Skeletal muscle cell (primary cell): ENCODE measurements at places on chromosomes 12 and 14.

GRCh38 chr14:21846227-21846885, 172.7 kb upstream of the OR4E1 start:
- no peak for DNase-seq

- DNase-seq = no peak
These were observed 419.7 kb upstream of the PRICKLE1 start for GRCh38 chr12:43008953-43009845.

GRCh38 chr14:93073910-93074769, 41.6 kb downstream of the ITPK1 start:
- DNase-seq = no peak

DNA sequence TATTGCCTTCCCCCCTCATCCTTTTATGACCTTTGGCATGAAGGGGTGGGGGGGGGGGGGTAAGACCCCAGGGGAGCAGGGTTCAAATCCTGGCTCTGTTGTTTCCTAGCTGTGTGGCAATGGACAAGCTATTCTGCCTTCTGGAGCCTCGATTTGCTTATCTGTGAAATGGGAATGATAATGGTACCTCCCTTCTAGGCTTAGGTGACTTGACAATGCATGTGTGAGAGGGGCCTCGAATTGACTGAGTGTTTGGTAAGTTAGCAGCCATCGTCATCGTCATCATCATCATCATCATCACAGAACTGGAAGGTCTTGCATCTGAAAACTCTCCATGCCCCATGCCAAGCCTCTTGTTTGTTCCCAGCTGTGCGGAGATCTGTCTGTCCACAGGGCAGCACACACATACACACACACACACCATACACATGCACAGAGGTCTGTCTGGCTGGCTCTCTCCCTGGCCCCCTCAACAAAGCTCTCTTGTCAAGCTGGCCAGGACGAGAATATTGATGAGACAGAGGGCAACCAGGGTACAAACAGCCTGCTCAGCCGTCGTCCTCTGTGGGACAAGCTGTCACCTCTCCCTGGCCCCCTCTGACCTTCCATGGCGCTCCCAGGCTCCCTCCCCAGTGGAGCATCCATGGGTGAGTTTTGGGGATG, 5.9 kb upstream of the SDS start:
- no peak for DNase-seq

DNA sequence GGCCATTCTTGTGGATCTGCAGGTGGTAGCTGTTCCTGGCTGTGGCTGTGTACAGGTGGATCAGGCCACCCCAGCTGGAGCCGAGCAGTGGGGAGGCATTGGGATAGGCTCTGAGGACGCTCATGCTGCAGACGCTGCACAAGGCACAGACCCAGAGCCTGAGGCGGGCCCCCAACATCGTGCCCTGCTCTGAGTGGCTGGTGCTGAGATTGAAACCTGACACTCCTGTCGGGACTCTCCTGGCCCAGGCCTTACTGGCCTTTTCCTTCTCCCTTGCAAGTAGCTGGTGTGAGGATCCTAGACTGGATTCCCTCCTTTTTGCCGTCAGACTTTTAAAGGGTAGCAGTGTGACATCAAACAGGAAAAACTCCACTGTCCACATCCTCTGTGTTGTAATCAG, at the start of gene FGF23:
Gene FGF23 (minus strand): TSS at position 308 of the 400 bp plus-strand sequence. CDS start 130 bp downstream, at position 178.
- peak; percentile 8 for DNase-seq

DNA sequence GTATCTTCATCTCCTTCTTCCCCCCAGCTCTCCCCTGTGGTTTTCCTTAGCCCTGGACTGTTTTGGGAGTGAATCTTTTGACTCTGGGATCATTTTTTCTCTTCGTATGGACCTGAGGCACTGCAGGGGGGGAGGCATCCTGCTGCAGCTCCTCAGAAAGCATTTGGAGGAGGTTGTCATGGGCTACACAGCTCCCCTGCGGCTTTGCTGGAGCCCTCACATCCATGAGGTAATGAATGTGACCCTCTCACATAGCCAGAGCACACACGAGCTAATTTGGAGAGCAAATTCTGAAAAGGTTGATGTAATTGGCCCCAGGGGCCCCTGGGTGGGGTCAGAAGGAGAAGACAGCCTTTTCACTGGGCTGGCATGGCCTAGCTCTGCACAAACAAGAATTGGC, 110.9 kb downstream of the PAH start:
- no peak for DNase-seq

- DNase-seq = peak; percentile 84
These were observed 1.5 kb downstream of the L3HYPDH start for GRCh38 chr14:59482541-59483331.

- DNase-seq = peak; percentile 37
These were observed 1493.1 kb upstream of the FLRT2 start for GRCh38 chr14:84036840-84037239.

DNA sequence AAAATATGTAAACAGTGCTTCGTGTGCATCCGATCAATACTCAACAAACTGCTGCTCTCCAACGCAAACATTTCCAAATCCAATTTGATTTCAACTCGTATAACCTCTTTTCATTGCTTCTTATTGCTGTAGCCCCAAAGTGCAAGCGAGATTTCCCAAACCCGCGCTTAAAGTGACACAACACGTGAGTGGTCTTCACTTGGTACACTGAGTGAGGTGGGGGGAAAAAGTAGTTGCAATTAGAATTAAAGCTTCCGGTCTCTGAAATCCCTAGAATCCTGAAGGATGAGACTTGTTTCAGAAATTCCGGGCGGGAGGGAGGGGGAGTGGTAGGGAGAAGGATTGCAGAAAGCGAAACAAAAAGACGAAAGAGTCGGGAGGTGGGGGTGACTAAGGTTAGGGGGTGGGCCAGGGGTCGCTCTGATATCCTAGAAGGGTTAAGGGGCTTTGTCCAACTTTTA, 387.5 kb downstream of the BCAT1 start:
- no peak for DNase-seq

GRCh38 chr12:127083008-127083949, 1183.7 kb upstream of the TMEM132C start:
- peak; percentile 51 for DNase-seq

GRCh38 chr14:49196327-49196726, 389.9 kb downstream of the RPS29 start:
- no peak for DNase-seq

- peak; percentile 67 for DNase-seq
These were observed 213.7 kb upstream of the NPAS3 start for GRCh38 chr14:32724867-32725471.

DNA sequence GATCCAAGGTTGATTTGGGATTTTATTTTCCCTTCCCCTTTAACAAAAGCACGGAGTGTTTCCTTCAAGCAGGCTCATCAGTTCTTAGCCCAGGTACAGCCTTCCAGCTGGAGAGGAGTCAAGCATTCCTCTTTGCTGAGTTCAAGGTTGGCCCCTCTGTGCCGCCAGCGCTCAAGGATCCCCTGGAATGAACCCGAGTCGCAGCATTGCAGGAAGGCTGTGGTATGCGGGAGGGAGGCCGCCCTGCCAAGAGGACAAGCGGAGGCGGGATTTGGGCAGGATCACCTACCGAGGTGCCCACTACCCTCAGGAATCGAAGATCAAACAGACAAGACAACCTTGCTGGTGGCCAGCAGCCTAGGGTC, 53.9 kb upstream of the NCOR2 start:
- DNase-seq = no peak

- no peak for DNase-seq
These were observed 208.2 kb downstream of the EPS8 start for GRCh38 chr12:15581006-15581405.

- no peak for DNase-seq
These were observed 177.2 kb upstream of the NEDD1 start for GRCh38 chr12:96729886-96730285.

- no peak for DNase-seq
These were observed 659.7 kb upstream of the TMEM132C start for GRCh38 chr12:127607146-127607725.

GRCh38 chr12:76670776-76671175, 93.1 kb upstream of the ZDHHC17 start:
- DNase-seq = no peak

GRCh38 chr14:67572608-67573007, 27.5 kb downstream of the PIGH start:
- DNase-seq = no peak

DNA sequence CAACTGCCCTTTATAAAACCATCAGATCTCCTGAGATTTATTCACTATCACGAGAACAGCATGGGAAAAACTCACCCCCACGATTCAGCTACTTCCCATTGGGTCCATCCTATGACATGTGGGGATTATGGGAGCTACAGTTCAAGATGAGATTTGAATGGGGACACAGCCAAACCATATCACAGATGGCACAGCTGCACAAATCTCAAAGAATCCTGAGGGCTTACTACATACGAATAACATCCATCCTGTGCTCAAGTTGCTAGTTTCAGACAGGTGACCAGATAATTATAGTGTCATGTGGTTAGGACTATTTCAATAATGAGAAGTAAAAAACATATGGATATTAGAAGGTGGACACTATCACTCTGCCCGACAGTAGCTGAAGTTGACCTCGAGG, 211.2 kb downstream of the NUAK1 start:
- peak; percentile 41 for DNase-seq

DNA sequence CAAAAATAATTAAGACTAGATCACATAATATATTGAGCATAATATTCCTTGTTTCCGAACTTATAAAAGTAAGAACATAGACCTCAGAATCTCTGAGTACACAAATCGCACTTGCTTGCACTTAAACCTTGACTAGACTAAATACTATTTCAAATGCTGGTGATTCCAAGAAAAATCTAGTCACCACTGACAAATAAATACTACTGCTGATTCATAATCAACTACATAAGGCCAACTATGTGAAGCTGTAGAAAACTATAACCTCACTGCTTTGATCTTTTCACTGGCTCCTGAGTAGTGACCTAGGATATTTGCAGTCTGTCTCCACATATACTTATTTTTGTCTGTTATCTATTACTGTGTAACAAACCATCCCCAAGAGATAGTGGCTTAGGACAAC, 245.4 kb downstream of the DIO2 start:
- DNase-seq = no peak

GRCh38 chr14:67837011-67837624, 17.5 kb downstream of the RAD51B start:
- DNase-seq = peak; percentile 56

DNA sequence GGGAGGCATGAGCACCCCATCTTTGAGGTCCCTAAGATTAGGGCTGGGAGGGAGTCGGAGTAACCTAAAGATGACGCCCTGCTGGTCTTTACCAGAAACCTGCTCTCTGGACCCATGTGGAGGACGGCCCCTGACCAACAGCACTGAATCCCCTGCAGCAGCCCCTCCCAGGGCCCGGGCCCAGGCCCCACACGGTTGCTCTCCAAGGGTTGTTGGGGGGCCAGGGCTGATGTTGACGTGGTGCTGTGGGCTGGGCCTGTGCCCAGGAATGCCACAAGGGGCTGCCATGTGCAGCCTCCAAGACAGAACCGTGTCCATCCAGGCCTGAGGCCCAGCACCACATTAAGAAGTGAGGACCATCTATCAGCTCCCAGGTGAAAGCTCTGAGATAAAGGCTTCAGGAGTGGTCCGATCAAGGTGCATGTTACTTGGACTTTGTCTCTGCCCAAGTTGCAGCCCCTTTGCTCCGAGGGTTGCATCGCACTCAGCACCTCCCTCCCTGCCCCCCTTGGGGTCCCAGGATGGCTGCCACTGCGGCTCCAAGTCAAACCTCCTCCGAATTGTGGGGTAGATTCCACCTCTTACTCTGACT, 29.6 kb downstream of the LRCOL1 start:
- no peak for DNase-seq

DNA sequence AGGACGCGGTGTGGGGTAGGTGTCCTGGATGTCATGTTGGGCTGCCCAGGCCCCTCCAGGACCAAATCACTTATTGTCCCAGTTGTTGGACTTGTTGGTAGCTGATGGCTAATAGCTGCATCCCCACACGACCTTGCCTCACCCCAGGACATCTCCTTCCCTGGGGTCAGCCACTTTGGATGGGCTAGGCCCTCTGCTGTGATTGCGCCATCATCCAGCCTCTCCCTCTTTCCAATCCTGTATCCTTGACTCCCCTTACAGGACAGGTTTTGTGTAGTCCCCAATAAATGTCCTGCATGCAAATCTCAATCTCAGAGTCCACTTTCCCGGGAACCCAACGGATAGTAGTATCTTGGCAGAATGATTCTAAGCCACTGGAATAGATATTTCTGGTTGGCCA, 43.4 kb upstream of the CHST11 start:
- DNase-seq = no peak

- no peak for DNase-seq
These were observed 394.3 kb downstream of the EGLN3 start for GRCh38 chr14:33556382-33557121.

- no peak for DNase-seq
These were observed 787 bp upstream of the PRMT5 start for GRCh38 chr14:22929961-22930364.

GRCh38 chr14:23432946-23433345, 2.5 kb downstream of the MYH7 start:
- no peak for DNase-seq

GRCh38 chr12:79834712-79835376, 100.1 kb downstream of the PPP1R12A start:
- DNase-seq = no peak

DNA sequence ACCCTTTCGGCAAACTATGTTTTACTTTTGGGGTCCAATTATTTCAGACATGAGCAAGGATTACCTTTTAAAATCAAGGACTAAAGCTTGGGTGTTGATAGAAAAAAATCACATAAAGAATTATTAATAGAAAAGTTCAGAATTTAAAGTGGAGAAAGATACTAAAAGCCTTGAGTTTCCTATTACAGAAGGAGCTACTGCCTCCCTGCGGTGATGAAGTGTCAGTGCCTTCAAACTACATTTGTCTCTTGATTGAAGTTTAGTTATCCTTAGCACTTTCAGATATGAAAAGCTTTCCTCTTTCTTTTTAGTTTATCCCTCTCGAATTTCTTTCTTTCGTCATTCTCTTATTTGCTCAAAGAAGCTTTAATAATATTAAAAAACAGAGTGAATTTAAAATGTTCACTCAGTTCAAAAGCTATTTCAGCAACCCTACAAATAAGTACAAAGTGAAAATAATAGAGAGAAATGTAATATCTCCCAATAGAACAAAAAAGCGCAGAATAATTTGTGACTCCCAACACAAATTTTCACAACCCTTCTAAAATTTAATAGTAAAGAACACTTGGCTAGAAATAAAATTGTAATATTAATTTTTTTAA, 87.6 kb downstream of the SEC23A start:
- peak; percentile 6 for DNase-seq

- no peak for DNase-seq
These were observed at the start of gene PYM1 for GRCh38 chr12:55927588-55928502. Gene PYM1 (minus strand): TSS chr12:55927894. CDS start chr12:55927761, 133 bp downstream.

GRCh38 chr12:41189395-41190251, 1.5 kb downstream of the PDZRN4 start:
- no peak for DNase-seq

- DNase-seq = no peak
These were observed 803 bp downstream of the STK38L start for GRCh38 chr12:27244689-27245488.

DNA sequence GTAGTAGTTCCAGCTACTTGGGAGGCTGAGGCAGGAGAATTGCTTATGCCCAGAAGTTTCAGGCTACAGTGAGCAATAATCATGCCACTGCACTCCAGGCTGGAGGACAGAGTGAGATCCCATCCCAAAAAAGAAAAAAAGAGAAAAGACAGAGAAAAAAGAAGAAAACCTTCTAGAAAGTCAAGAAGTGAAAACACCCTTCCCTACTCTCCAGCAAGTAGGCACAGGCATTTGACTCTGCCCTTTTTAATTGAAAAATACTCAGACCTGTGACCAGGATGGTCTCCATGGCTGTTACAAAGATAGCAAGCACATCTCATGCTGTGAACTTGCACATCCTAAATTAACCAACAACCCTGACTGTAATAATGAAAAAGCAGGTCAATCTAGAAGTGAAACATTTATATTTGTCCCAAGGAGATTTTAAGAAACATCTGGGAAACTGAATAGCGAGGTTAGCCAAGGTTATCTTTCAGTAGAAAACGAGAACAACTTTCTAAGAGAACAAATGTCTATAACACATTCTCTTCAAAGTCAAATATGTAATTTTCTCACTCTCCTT, 2.0 kb downstream of the TMTC1 start:
- DNase-seq = no peak
